Right cardiac atrium (tissue), 5 donors: ENCODE measurements at places on chromosomes 1 and 21. TPM values are rescaled to one million over a fixed set of nuclear protein-coding genes. Genes with fewer than 3 reads are reported as not detected.

Gene HDGF
- 171 TPM for total RNA-seq

Gene CGN
- total RNA-seq: 0.32 TPM

Gene OPN3
- 6.9 TPM for total RNA-seq

Gene AKR7A3
- 0.17 TPM for total RNA-seq

Gene GOLT1A
- not detected for total RNA-seq

Gene ADAM30
- not detected for total RNA-seq

Gene CFHR5
- total RNA-seq: not detected

Gene RAB7B
- 6.0 TPM for total RNA-seq

GRCh38 chr21:26169061-26169610, 1.4 kb downstream of the APP start:
- DNase-seq: no peak

- no peak for DNase-seq
Observed at GRCh38 chr1:169129109-169129784, 22.8 kb downstream of the ATP1B1 start.

- DNase-seq: no peak
Observed at GRCh38 chr1:67159233-67159632, 7.0 kb upstream of the IL23R start.

GRCh38 chr1:93440272-93440671, 7.6 kb upstream of the FNBP1L start:
- no peak for DNase-seq

GRCh38 chr1:15628003-15628402, 10.7 kb downstream of the DDI2 start:
- DNase-seq: no peak

GRCh38 chr1:234154320-234155251, 218.7 kb upstream of the COA6 start:
- DNase-seq: no peak

DNA sequence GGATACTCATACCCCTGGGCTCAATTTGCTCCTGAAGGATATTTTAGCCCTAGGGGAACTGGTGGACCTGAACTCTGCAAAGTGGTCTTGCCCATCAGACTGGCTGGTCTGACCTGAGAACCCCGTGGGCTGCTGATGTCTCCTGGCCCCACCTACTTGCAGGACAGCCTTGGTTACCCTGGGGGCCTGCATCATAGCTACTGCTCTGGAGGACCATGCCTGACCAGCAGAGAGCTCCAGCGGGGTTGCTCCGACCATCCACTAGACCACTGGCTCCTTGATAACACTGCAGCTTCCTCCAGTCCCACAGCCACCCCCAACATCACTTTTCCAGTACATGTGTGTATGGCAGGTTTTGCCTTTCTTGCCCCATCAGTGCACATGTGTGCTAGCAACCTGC, 331.6 kb upstream of the BRINP3 start:
- no peak for DNase-seq

DNA sequence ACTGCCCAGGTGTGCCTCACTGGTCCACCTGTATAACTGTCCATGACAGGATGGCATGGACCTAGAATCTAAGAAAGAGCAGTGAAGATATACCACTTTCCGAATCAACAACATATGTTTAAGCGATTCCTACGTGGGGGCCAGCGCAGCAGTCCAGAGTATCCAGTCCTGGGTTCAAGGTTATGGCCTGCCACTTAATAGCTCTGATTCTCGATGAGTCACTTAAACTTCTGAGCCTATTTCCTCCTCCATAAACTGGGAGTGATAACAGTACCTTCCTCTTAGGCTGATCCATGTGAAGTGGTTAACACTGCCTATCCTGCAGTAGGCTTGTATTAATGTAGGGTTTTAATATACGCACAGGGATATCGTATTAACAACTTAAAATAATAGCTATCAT, 2.8 kb downstream of the STPG1 start:
- no peak for DNase-seq

DNA sequence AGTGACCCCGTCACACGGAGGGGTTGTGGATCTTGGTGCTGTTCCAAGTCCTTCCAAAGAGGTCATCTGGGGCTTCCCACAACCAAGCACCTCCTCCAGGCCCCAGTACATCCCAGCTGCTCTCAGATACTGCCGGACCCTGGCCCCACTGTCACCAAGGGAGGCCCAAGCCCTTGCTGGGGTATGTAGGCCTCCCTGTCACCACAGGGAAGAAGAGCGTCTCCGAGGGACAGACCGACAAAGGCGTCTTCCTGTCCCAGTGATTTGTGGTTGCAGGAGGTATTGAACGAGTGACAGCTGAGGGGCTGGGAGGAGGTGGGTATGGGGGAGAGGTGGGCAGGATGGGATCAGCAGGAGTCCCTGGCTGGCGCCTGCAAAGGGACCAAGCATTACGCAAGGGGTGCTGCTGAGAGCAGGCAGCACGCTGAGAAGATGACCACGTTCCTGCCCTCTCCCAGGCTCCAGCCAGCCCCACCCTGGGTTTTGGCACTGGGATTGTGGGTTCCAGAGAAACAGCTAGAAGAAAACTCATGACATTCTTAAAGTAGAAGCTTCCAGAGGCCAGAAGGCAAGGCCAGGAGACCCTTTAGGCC, 29.7 kb downstream of the LRP8 start:
- no peak for DNase-seq

DNA sequence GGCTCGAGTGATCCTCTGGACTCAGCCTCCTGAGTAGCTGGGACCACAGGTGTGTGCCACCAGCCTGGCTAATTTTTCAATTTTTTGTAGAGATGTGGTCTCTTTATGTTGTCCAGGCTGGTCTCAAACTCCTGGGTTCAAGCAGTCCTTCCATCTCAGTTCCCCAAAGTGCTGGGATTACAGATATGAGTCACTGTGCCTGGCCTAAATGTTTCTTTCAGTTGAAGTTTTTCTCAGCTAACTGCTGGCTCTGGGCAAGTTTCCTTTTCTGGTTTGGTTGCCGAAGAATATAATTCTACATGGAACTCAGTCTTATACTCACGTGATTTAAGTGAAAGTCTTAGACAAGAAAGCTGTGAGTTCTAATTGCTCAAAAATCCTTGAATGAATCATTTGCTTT, 57.0 kb downstream of the SASS6 start:
- no peak for DNase-seq

- DNase-seq: no peak
Observed at GRCh38 chr21:33312121-33312520, 12.6 kb upstream of the IFNAR1 start.

GRCh38 chr1:101363891-101364318, 127.1 kb downstream of the S1PR1 start:
- no peak for DNase-seq
